ENCODE measurements at places on chromosomes 4 and X. TPM values are rescaled to one million over a fixed set of nuclear protein-coding genes. Genes with fewer than 3 reads are reported as not detected.
A peak's percentile ranks its signal among the peaks of the same experiment; 100 is the strongest.

Gene VCX3A
- total RNA-seq: not detected

Gene SSX3
- total RNA-seq: not detected

Gene ACE2
- not detected for total RNA-seq

Gene HPSE
- 1.3 TPM for total RNA-seq

Gene NAP1L3
- total RNA-seq: 0.12 TPM

DNA sequence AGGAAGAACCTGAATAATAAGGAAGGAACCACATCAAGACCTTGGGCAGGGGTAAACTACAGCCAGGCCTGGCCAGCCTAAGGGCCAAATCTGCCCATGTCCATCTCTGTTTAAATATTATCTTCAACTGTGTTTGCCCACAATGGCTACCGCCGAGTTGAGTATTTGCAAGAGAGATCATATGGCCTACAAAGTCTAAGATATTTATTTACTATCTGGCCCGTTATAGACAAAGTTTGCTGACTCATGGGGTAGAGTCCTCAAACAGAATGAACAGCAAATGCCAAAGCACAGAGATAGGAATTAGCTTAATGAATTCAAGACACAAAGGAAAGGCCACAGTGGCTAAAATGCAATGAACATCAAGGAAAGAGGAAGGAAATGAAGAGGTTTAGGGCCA, 44.8 kb downstream of the RPS6KA3 start:
- no peak for DNase-seq

GRCh38 chrX:124209792-124210576, 122.5 kb upstream of the TEX13D start:
- no peak for DNase-seq

DNA sequence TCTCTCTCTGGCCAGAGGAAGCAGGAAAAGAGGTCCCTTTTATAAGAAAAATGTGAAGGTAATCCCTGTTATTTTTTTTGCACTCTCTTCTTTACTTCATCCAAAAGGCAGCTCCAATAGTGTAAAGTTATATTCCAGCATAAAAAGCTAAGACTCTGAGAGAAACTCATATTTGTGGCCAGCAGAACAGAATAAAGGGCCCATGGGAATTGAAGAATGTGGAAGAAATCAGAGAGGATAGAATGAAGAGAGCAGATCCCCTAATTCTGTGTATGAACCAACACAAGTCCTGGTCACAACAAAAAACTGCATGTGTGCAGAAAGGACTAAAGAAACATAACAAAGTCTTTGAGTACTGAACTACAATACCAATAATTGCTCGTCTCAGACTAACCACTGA, 22.3 kb downstream of the RPS6KA6 start:
- DNase-seq: no peak

DNA sequence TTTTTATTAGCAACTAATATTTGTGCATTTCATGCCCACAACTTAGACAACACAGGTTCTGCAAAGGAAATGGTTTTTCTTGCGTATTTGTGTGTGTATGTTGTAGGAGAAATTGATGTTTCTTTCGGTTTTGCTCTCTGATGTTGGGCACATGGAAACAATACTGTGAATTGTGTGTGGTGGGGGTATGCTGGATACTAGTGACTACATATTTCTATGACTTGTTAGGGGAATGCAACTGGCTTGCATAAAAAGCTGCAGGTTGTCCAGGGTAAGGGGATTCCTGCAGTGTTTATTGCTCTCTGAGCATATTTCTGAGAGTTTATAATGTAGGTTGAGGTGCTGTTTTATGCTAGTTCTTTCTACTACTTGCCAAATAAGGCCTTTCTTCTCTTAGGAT, 11.6 kb downstream of the DLG3 start:
- no peak for DNase-seq

DNA sequence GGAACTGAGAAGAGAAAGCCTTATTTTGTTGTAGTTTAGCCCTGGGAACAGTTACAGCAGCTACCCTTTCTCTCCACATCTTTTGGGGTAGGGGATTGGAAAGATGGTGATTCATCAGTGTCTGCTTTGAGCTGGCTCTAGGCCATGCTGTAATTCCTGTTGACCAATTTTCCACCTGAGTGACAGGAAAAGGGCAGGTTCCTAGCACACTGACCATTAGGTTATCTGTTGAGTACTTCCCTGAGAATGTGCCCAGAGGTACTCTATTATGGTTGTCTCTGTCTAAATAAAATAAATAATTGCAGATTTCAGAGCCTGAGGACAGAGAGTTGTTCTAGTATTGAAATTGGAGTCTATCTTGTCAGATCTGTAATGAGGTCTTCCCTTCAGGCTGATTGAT, 109.0 kb downstream of the ENOX2 start:
- no peak for DNase-seq

- DNase-seq: no peak
Measured at GRCh38 chrX:17435476-17435875, 60.5 kb downstream of the NHS start.

DNA sequence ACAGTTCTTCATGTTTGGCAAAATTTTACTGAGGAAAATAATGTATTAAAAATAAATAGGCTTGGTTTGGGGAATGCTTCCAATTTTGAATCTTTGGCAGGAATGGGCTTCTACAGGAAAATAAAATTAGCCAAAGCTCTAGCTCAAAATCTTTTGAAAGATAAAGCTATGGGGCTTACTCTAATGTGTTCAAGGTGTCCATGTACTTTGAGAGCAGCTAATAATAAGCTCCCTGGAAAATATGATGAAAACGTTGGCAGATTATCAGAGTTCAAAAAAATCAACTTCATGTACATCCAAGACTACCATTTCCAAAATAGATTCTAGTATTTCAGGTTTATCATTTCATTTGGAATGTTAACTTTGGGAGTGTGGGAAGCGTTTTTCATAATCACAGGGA, 158.4 kb downstream of the EMCN start:
- no peak for DNase-seq

- no peak for DNase-seq
Measured at GRCh38 chrX:27953171-27953570, 28.1 kb downstream of the DCAF8L1 start.

DNA sequence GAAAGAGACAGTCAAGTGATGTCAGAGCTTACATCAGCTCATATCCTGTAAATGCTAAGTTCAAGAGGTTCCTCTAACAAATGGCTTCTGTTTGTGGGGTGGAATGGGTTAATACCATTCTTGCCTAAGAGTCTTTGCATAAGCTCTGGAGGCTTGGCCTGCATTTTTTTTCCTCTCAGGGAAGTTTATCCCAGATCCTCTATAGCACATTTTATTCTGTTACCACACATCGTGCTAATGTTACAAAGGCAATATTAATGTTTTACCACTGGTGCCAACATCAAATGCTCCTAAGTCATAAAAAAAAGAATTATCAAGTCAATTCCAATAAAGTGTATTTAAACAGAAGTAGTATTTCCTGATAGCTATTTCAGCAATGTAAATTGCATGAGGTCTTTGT, 2.9 kb upstream of the ADH6 start:
- DNase-seq: no peak

DNA sequence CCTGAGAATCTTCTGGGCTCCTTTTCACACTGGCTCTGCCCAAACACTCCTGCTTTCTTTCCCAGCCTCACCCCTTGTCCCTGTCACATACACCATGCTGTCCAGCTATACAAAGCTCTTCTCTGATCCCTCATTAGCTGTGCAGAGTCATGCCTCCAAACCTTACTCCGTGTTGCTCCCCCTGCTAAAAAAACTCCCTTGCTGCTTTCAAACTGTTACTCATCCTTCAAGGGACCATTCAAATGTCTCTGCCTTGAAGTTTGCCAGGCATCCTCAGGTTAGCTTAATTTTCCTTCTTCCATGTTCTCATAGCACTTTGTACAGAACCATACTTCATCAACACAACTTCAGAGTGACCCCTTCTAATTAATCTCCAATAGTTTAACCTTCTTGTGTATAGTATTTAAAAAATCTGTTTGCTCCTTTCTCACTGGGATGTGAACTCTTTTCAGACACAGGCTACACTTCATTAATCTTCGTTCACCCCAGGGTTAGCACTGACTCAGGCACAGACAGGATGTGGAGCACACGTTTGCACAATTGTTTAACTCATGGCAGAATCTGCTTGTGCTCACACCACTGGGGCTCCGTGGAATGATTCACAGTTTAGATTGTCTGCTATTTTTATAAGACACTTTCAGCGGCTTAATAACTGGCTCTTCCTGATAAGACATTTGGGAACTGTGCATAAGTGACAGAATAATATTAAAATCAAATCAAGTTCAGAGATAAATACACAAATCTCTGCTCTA, 21.4 kb upstream of the SEL1L3 start:
- DNase-seq: peak; percentile 39

DNA sequence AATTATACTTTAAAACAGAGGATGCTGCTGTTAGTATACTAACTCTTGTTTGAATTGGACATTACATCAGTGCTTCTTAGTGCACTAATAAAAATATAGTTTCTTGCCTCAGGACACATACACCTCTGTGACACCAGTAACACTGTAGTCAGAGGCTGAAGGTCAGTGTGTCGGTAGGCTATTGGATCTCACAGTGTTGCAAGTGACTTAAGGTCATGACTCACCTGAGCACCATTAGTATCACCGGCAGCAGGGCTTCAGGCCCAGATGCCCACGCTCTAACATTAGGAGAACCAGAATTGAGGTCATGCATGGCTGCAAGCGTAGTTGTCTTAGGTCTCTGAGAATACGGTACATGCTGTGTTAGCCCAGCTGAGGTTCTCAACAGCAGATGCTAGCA, 15.2 kb downstream of the ETDC start:
- no peak for DNase-seq

GRCh38 chrX:109880629-109881028, 122.3 kb upstream of the TMEM164 start:
- DNase-seq: peak; percentile 19

DNA sequence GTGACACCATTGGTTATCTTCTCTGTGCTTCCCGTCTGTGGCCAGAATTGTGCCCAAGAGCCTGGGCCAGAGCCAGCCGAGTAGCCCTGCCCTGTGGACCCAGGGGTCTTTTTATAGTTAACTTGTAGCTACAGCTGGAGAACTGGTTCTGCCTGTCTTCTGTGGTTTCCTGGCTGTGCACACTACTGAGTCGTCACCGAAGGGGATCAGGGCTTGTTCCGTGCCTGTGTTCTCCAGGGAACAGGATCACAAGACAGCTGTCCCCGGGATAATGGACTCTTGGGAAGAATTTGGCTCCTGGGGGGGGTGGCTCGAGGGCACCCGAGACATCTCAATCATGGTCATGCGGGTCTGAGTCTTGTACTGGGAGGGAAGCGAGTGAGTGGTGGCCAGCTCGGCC, 22.1 kb upstream of the OPN1LW start:
- no peak for DNase-seq

DNA sequence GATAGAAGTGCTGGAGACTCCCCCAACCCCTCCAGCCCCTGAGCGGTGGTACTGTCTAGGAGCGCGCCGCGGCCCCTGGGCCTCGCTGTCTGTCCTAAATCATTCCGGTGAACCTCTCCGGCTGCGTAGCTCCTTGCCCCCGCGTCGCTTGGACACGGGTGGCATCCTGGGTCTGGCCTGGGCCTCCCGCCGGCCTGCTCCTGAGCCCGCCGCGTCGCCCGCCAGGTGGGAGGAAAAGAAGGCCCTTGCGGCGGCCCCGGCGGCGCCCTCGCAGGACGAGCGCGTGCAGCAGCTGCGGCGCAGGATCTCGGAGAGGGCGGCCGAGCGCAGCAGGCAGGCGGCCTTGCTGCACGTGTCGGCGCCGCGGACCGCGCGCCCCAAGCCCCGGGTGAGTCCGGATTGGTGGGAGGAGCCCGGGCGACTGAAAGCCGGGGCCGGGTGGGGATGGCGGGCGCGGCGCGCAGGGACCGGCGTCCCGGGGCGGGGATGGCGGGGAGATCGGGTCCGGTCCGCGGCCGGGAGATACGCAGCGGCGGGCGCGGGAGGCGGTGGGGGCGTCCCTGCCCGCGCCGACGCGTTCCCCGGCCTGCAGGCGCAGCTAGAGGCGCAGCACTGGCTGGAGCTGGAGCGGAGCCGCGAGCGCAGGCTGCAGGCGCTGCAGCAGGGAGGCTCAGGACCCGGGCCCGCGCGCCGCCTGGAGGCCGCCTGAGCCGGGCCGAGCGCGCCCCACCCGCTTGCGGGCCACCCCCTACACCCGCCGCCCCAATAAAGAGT, 6.5 kb upstream of the RNF4 start:
- peak; percentile 83 for DNase-seq

DNA sequence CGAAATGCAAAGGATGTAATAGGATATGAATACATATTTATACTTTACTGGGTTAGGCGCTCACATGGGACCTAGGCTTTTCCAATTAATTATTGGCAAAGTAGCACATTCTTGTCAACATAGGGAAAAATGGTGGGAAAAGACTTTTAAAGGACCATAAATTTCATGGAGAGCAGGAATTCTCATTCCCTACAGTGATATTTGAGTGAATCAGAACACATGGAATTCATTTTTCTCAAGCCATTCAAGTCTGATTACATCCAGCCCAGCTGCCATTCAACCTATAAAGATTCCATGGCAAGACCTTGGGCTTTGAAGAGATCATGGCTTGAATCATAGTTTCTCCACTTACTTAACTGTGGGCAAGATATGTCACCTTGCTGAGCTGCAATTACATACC, 150.4 kb downstream of the SOWAHB start:
- no peak for DNase-seq

DNA sequence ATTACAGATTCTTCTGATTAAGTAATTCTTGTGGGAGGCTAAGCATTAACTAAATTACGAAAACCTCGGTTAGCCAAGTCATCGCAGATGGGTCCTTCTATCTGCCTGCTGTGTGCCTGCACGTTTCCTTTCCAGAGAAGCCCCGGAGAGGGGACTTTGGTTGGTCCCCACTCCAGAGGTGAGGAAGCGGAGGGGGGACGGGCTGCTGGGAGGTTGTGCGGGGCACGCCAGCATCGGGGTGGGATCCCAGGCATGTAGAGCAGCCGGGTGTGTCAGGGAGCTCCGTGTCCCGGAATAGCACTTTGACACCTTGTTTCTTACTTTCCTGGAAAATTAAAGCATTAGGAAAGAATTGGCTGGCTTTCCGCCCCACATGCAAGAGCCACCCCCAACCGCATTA, 26.6 kb downstream of the PIGG start:
- DNase-seq: no peak

GRCh38 chr4:185787926-185788679, 23.9 kb downstream of the SORBS2 start:
- DNase-seq: no peak

DNA sequence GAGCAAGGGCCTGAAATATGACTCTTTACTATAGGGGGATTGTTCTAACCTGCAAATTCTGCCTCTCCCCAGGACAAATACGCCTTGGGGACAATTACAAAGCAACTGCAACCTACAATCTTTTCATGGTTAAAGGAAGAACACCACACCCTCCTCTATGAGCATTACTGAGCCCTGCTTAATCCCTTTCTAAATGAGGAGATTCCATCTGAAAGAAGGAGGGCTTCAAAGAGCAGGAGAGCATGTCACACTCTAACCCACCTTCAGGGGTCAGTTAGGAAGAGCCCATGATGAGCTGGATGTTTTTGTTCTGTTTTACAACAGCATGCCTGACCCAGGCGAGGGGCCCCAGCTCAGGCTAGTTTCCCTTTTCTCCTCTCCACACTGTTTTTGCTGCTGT, 134.0 kb upstream of the ANXA3 start:
- DNase-seq: no peak

DNA sequence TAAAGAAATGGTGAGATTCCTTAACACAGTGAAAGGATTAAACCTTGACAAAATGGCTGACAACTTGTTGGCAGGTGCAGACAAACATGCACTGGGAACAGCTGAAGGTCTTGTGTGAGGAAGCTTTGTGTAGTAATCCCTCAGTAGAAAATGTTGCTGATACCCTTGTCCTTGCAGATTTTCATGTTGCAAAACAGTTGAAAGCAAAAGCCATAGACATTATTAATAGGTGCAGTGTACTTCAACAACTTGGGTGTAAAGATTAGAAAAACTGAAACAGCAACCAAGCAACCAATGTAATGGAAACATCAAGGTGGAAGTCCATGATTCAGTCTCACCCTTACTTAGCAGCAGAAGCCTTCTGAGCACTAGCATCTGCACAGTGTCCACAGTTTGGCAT, 29.8 kb downstream of the UGT2B7 start:
- no peak for DNase-seq

All from B cell (primary cell).